ENCODE measurements at places on chromosomes 5 and 9.

DNA sequence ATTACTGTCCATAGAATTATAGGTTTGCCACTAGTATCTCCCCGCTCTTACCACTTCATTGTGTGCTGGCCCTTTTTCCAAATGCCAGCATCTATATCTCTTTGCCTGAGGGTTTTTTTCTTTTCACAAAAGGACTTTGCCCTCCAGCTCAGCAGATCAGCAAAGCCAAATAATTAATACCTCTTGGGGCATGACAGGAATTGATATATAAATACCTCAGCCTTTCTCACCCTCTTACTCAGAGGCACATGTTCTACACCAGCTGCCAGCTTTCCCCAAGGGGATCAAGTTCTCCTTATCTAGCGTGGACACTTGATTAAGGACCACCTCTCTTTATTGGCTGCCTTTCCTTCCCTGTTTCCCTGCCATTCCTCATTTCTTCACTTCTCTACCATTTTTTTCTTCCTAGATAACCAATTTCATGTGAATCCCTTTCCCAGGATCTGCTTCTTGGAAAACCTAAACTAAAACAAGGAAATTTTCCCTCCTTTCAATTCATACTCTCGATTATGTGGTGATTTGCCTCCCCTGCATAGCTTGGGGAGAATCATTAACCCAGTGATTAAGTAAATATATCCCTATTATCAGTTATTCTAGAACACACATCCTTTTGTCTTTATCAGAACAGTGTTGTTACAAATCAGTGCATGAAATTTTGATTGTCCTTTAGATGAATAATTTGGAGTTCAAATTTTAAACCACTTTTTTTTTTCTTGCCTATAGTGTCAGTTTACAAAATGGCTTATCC is 6.9 kb upstream of the NUDT12 start:
- DNase-seq = no peak

GRCh38 chr5:137113939-137114338 is 385.2 kb downstream of the SPOCK1 start:
- DNase-seq = no peak

DNA sequence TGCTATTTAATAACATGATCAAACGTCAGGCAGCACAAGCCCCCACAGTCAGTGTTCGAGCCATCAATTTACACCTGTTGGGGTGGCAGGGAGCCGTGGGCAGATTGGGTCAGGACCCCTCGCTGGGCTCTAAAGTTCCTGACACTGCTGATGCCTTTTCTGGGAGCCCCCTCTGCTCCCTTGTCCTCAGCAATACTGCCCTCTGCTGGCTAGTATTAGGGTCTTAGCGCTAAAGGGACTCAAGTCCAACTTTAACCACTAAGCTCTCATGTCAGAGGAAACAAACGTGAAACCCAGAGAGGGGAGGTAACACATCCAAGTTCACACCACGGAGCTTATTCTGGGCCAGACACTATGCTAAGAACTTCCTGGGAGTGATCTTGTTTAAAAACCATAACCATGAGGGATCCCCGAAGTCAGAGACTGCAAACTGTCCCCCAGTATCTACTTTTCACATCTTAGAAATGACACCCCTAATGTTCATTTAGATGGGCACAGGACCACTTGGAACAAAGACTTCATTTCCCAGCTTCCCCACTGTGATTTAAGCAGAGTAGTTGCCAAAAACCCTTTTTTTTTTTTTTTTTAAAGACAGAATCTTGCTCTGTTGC is 20.4 kb downstream of the ANKS6 start:
- DNase-seq = no peak

DNA sequence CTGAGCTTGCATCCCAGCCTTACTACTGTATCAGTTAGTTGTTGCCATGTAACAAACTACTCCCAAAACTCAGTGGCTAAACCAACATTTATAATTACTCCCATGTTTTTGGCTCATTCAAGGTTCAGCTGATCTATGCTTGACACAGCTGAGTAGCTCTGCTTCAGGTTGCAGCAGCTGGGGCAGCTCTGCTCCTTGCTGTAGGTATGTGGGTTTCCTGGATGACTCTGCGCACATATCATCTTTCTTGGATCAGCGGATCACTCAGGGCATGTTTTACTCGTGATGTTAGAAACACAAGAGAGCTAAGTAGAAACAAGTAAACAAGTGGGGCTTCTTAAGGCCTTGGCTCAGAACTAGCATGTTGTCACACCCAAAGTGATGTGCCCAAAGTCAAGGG is 15.1 kb downstream of the TEK start:
- DNase-seq = no peak

GRCh38 chr5:29992248-29992647 is 1201.2 kb upstream of the CDH6 start:
- no peak for DNase-seq

DNA sequence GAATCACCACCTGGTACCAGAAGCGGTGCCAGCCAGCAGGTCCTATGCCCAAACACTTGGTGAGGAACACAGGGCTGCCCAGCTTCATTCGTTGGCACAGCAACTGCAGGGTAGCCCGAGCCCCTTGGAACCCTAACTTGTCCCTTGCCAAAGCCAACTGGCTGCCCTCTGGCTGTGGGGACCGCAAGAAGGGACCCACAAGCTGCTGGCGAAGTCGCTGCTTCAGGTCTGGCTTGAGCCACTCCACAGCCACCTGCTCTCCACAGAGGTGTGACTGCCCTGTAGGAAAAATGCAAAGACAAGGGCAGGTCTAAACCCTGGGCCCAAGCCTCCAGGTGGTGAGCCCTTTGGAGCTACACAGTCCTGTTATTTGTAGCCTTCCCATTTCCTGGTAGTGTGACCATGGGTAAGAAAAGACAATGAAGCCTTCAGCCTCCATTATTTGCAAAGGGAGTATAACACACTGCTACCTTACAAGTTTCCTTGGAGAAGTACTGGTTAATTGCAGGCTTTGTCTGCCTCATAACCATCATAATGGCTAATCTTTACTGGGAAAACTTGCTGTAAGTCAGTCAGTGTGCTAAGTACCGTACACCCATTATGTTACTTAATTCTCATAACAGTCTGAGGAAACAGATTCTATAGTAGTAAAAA is 1.8 kb downstream of the DND1 start:
- no peak for DNase-seq

DNA sequence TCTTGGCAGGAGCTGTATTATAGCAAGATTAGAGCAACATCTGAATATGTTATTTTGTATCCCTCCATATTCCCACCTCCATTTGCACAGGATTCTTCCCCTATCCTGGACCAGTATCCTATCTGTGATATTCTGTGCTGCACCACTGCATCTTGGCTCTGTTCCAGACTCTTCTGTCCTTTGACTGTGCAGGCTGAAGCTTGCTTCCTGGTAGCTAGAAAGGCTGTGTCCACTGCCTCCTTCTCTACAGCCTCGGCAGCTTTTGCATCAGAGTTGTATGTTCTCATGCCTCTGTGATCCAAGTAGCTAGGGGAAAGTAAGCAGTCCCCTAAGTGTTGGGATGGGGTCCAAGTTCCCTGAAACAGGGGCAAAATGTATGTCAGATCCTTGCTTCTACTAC is 104.1 kb downstream of the GAS1 start:
- DNase-seq = no peak

GRCh38 chr5:107195890-107196395 is 474.8 kb downstream of the EFNA5 start:
- no peak for DNase-seq

GRCh38 chr5:171827162-171827561 is 41.5 kb downstream of the SMIM23 start:
- no peak for DNase-seq

GRCh38 chr5:177531209-177531940 is 14.6 kb upstream of the DDX41 start:
- DNase-seq = no peak

- no peak for DNase-seq
Observed at GRCh38 chr5:152106571-152106970, 181.9 kb upstream of the GLRA1 start.

DNA sequence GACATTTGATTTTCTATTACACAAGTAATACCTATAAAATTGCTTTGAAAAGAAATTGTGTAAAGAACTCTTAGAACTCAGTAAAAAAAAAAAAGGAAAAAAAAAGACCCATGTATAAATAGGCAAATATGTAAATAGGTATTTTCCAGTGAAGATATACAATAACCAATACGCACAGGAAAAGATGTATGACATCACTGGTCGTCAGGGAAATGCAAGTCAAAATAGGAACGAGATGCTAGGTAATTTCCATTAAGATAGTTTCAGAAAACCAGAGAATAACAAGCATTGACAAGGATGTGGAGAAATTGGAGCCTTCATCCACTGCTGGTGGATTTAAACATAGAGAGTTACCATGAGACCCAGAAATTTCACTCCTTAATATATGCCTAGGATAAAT is 708.8 kb downstream of the MTRR start:
- DNase-seq = no peak

DNA sequence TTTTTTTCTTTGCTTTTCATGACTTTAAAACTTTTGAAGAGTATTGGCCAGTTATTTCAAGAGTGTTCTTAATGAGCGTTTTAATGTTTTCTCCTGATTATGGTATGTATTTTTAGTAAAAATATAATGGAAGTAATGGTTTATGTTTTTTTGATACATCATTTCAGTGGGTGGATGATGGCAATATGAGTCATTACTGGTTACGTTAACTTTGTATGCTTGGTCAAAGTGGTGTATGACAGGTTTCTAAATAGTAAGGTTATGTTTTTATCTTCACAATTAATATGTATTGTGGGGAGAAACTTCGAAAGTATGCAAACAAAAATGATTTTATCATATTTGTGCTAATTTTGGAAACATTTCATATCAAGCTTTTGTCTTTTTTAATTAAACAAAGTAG is 176.7 kb upstream of the PRDM9 start:
- no peak for DNase-seq

DNA sequence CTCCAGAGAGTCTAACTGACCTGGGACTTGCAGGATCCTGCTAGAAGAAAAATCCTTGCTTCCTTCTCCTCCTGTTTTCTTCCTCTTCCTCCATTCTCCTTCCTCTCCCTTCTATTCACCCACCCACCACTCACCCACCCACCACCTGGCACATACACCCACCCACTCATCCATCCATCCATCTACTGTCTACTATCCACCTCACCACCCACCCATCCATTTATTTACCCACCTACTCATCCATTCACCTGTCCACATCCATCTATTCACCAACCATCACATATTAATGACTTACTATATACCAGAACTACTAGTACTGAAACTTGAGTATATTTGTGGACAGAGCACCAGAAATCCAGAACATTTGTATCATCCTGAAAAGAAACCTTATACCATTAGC is 49.4 kb downstream of the EHMT1 start:
- no peak for DNase-seq

DNA sequence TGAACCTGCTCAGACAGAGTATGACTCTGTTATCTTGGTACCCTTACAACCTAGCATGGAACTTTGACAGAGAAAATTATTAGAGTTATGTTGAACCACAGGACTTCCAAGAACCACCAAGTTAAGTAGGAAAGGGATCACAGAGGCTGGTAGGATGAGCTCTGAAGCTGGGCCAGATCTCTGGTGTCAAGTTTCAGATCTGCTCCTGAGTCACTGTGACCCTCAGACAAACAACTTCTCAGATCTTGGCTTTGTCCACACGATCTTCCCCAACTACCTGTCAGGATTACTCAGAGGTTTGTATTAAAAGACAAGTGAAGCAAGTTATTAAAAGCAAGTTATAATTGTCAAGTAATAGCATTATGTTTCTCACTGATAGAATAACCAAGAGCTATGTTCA is 189.0 kb downstream of the SEC61B start:
- no peak for DNase-seq

DNA sequence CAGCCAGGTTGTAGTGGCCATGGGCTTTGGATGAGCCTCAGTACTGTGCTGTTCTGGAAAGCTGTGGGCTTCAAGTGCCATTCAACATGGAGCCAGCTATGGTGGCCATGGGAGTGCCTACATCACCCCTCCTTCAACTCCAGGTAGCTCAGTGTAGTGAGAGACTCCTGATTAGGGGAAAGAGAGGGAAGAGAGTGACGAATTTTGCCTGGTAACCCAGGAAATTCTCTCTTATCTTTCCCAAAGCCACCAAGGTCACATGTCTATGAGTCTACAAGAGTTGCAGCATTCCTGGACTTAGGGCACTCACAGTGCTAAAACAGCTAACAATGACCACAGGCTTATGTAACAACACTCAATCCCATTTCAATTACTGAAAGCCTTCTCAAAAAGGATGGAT is 81.7 kb upstream of the SPTLC1 start:
- DNase-seq = no peak

- DNase-seq = no peak
Observed at GRCh38 chr5:34916518-34916917, 1.0 kb downstream of the BRIX1 start.

- no peak for DNase-seq
Observed at GRCh38 chr5:145937432-145938250, 1.3 kb downstream of the SH3RF2 start.

- no peak for DNase-seq
Observed at GRCh38 chr5:18202164-18202563, 567.9 kb downstream of the TAF11L14 start.

GRCh38 chr9:96859461-96860198 is 5.3 kb upstream of the ZNF782 start:
- no peak for DNase-seq

GRCh38 chr5:36164461-36164860 is 12.6 kb downstream of the SKP2 start:
- DNase-seq = no peak

DNA sequence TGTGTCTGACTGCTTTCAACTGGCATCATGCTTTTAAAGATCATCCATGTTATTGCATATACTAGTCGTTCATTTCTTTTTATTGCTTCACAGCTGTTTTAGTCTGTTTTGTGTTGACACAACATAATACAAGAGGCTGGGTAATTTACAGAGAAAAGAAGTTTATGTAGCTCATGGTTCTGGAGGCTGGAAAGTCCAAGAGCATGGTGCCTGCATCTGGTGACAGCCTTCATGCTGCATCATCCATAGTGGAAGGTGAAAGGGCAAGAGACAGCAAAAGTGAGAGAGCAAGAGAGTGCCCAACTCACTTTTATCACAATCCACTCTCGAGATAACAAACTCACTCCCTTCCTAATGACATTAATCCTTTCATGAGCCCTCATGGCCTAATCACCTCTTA is 198.4 kb downstream of the NSG2 start:
- no peak for DNase-seq

DNA sequence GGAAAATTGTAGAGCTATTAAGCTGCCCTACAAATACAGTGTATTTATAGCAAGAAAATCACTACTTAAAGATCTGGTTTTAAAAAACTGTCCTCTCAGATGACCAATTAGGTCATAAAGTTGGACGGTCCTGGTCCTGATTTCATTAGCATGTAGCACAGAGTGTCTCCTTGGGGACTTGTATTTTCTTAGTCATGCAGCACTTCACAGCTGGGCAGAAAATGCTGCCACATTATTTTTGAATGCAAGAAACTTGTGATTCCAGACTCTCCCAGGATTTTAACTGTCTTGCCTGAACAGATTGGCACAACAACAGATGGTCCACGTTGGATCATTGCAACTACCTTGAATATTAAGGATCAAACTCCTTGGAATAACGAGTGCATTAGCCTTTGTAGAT is 348.1 kb upstream of the SGCD start:
- DNase-seq = no peak

GRCh38 chr5:134111741-134112647 is 2.5 kb upstream of the TCF7 start:
- no peak for DNase-seq

- no peak for DNase-seq
Observed at GRCh38 chr5:95668216-95668615, 14.6 kb downstream of the SPATA9 start.

GRCh38 chr9:124038790-124039633 is 27.4 kb downstream of the LHX2 start:
- DNase-seq = no peak
